ENCODE measurements at places on chromosomes 1 and 21.

DNA sequence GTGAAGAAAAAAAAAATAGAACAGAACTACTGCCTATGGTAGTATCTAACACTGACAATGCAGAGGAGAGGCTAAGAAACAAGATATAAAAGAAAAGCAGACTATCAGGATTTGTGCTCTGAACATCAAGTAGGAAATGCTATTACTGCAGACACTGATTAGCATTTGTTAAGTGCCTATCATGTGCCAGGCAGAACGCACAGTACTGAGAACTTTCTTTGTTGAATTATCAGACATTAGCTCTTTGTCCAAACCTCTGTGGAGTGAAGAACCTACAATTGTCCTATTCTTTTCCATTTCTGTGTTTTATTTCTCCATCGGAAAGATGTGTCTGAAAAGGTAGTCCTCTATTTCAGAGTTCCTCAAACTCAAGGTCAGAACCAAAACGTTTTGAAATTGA lies 30.5 kb upstream of the DISP1 start:
- DNase-seq, result no peak

DNA sequence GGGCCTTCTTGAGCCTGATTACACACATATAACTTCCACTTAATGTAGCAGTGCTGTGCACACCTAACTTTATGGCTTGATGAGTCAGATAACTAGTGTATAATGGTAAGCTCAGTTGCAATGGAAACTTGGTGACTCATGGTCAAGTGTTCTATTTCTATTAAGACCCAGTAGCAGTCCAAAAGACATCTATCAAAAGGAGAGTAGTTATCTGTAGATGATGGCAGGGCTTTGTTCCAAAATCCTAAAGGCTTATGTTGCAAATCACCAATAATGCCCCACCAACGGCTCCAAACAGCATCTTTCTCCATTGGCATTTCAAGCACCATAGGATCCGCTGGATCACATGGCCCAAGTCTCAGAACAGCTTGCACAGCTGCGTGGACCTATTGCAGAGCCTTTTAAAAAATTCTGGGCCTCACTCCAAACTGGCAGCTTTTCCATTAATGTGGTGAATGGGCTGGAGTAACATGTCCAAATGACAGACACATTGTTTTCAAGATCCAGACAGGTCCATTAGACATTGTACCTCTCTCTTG lies 566.8 kb upstream of the USP24 start:
- no peak for DNase-seq

- DNase-seq, result no peak
Measured at GRCh38 chr21:46289655-46290179, 3.6 kb downstream of the YBEY start.

DNA sequence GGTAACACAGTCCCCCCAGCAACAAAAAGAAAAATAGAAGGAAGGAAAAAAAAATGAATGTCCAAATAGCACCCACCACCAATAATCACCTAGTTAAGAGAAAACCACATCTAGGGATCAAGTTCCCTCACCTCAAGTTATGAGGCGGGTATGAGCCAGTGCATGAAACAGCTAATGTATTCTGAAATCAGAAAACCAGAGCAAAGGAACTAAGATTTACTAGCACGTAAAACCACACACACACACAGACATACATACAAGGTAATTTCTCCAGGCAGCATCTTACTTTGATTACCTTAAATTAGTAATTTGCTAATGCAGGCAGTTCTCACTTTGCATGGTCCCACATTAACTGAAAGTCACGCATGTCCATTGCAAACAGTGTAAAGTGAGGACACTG lies 109.8 kb downstream of the HLCS start:
- no peak for DNase-seq

GRCh38 chr1:224879162-224879803 lies 50.2 kb upstream of the DNAH14 start:
- DNase-seq, result no peak

- peak; percentile 19 for DNase-seq
Measured at GRCh38 chr1:150233359-150234308, 2.3 kb downstream of the ANP32E start.

All from suppressor macrophage (primary cell).